ENCODE measurements at places on chromosomes 2 and 18. TPM values are rescaled to one million over a fixed set of nuclear protein-coding genes. Genes with fewer than 3 reads are reported as not detected.

DNA sequence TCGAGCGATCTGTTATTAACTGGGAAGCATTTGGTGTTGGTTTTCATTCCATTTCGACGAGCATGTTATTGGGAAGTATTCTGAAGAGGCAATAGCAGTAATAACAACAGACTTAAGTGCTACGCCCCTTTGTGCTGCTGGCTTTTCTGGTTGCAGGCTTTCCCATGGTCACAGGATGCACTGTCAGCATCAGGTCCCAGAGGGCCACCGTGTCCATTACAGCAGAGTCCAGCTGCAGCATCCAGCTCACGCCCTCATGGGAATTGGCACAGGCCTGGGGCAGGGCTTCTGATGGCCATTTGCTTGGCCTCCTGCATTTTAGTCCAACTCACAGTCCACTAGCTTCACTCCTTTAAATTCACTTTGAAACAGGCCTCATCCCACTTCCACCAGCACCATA lies 44.4 kb downstream of the BCL2L11 start:
- DNase-seq = no peak

- DNase-seq = no peak
Measured at GRCh38 chr2:120396013-120396860, 50.3 kb downstream of the INHBB start.

DNA sequence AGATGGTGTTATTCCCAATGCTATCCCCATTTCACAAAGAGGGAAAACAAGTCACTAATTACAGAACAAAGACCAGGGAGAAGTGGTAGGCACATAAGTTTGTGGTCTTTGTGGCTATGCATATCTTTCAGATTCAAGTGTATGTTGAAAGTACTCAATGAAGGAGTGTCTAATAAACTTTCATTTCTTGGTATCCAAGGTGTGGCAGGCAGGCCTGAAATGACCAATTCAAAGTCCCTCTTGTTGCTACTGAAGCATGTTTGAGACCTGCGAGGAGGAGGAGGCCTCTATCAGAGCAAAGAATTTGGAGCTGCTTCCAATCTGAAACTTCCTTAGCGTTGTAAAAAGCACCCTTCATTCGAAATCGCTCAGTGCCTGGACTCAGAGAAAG lies 60.9 kb upstream of the KLF7 start:
- no peak for DNase-seq

DNA sequence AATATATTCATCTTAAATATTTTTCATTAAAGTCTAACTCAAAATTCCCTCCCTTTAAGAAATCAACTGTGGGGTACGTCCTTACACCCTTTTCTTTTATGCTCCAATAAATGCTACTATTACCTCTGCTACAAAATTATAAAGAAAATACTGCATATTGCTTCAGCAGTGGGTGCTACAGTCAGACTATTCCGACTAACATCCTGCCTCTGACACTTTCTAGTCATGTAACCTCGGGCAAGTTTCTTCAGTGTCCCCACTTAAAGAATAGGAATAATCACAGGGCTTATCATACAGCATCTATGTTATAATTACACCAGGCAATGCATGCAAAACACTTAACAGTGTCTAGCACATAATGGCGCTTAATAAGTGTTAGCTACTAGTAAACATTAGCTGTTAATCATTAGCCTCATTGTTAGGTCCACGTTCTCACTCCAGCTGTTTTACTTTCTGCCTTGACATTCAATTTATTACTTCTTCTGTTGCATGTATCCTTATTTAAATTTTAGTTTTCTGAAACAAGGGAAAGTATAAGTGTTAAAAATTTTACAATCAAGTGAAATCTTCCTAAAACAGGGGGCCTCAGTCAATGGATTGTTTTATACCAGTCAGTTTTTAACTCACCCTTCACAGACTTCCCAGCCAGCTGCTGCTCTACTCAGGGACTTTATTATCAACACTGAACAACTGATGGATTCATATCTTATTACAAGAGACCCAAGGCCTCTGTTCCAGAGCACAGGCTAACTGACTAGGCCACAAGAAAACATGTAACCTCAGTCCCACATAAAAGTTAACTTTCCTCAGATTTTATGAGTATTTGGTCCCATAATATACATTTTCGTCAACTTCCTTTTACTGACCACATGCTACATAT lies 54.0 kb downstream of the CLASP1 start:
- no peak for DNase-seq

GRCh38 chr2:100935372-100935752 lies 66.7 kb upstream of the RPL31 start:
- peak; percentile 79 for DNase-seq

DNA sequence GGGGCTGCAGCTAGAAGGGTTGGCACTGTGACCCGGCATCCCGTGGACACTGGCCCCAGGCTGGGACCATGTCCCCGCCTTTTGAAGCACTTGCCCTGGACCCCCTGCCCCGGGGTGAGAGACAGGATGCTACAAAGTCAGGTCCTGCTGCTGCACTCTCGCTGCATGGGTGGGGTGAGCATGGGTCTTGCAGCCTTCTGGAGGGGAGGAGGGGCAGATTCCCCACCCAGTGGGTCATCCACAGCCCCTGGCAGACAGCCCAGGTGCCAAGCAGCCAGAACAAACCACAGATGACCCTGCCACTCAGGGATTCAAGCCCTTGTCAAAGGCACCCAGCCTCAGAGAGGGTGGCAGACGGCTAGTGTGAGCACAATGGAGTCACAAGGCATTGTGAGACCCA lies 5.7 kb upstream of the NMUR1 start:
- DNase-seq = no peak

DNA sequence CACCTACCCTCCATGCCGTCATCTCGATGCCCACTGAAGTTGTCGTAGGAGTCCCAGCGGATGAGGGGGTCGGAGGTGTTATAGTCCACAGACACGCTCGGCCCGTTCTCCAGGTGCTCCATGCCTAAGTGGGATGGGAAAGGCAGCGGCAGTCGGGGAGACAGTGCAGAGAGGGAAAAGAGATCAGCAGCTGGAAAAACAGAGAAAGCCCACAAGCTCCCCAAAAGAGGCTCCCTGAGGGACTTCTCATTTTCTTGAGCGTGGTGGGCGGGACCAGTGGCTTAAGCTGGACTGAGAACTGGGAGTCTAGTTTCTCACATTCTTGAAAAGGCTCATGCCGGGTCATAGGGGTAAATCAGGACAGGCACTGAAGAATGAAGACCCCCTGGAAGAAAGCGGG lies 121.9 kb downstream of the TNS1 start:
- no peak for DNase-seq

DNA sequence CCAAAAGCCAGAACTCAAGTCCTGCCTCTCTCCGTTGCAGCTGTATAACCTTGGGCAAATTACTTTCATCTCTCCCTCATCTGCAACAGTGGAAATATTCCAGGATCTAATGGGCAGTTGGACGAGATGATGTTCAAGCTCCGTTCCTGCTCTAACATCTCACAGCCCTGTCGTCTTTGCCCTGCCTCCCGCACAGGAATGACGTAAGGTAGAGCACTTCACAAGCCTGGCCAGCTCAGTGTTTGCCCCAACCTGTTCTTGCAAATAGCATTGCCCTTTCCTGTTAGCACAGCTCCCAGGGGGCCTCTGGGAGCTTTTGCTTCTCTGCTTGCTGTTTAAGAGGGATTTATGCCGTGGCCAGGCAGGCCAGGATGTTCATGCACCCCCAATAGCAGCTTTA lies 107.9 kb downstream of the KLHL29 start:
- no peak for DNase-seq

GRCh38 chr18:8380006-8380405 lies 229.2 kb upstream of the RAB12 start:
- DNase-seq = no peak

GRCh38 chr18:70985948-70986347 lies 697.1 kb downstream of the SOCS6 start:
- no peak for DNase-seq

The DNER gene
- total RNA-seq = 1.0 TPM

The NEDD4L gene
- total RNA-seq = 67.5 TPM

The RND3 gene
- total RNA-seq = 92.0 TPM

The XIRP2 gene
- total RNA-seq = not detected
